ENCODE measurements at places on chromosomes 2 and 18.

DNA sequence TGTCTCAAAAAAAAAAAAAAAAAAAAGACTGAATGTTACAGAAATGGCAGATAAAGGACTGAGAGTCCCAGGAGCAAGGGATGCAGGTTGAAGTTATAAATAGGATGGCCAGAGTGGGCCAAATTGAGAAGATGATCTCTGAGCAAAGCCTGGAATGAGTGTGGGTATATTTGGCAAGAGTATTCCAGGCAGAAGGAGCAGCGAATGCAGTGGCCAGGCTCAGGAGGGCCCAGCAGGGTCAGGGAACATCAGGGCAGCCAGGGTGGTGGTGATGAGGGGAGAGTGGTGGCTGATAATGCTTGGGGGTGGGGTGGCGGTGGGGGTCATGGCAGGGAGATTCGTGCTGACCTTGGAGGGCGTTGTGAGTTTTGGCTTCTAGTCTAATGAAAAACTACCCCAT, 141.3 kb upstream of the AGAP1 start:
- DNase-seq = no peak

DNA sequence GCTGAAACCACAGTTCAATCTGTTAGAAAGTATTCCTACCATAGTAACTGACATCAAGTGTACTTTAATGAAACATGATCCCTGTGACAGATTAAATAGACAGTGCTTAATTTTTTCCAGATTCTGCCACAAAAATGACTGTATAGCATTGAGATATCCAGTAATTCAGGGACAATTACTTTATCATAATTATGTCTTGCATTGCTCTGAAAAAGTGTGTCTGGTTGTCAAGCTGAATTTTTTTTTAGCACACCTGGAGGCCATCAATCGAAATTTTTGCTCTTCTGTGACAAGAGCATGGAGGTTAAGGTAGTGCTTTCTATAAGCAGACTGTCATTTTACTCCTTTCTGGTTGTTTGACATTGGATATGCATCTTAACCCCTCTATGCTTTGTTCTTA, 1083.8 kb upstream of the NRXN1 start:
- no peak for DNase-seq

DNA sequence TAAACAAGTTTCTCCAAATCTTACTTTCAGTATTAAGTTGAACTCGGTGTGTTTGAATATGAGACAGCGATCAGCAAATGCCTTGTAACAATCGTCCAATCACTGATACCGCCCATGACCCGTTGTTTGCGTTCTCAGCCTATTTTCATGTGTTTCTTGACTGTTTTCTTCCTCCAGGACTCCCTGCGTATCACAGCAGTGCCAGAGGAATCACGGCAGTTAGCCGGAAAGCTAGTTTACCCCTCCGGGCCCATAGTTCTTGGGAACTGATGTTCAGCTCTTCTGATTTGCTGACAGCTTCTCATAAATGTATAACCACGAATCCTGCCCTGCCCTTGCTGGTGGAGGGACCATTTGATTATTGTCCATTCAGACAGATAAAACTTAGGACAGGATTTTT, 42.2 kb upstream of the TPO start:
- no peak for DNase-seq

- DNase-seq = no peak
Observed at GRCh38 chr2:174902506-174903263, 102.5 kb downstream of the CHN1 start.

- no peak for DNase-seq
Observed at GRCh38 chr2:35417293-35417692, 938.3 kb upstream of the CRIM1 start.

GRCh38 chr18:79102886-79103285, 33.7 kb downstream of the ATP9B start:
- DNase-seq = no peak

DNA sequence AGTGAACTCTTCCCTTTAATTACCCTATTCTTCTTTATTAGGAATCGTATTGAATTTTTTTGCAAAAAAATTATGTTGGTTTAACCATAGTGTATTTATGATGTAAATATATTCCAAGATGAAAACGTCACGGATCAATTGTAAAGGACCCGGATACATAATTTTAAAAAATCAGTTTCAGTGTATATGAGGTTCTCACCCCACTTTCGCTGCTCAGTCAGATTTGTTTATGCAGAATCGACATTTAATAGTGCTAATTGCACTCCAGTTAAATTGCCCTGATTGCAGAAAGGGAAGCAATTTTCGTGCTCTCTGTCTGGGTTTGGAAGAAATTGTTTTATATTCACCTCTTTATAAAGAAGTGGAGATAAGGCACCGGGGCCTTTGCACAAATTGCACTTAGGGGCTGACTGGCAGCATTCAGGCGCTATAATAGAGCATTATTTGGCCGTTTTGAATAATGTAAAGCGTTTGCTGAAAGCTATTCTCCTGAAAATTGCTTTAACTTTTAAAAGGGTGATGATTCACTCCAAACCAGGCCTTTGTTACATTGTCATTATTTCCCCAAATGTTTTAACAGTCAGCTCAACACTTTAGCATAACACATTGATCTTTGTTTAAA, 3.0 kb upstream of the SP9 start:
- DNase-seq = no peak

All from Panc1 (cell line).